Renal cortical epithelial cell (primary cell): ENCODE measurements at places on chromosomes 1 and 21. TPM values are rescaled to one million over a fixed set of nuclear protein-coding genes. Genes with fewer than 3 reads are reported as not detected.

- peak; percentile 88 for DNase-seq
These were observed 7.7 kb downstream of the C1orf226 start for GRCh38 chr1:162389021-162389818.

DNA sequence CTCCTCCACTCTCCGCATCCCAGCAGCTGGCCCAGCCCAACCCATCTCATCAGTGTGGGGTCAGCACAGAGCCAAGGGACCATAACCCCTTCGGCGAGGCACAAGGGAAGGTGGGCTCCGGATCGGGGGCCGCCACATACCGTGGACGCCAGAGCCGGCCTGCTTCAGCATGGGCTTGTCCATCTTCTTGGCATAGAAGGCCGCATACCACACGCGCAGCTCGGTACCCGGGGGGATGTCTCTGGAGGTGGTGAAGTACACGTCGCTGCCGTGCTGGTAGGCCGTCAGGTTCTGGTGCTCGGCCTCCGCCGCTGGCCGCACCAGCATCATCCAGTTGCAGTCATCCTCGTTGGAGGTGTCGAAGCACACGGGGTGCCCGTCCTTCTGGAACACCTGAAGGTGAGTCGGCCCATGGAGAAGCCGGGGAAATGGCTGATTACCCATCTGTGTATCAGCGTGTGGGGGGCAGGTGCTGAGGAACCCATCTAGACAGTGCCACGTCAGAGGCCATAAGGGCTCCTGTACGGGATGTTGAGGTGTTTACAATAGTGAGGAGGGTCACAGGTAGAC lies 24.6 kb downstream of the PRDM15 start:
- DNase-seq = no peak

GRCh38 chr1:43434256-43434655 lies 19.5 kb downstream of the HYI start:
- no peak for DNase-seq

HPCAL4 gene
- total RNA-seq = 0.17 and 4.4 TPM in 2 replicates

- no peak for DNase-seq
These were observed 33.2 kb downstream of the TRIM62 start for GRCh38 chr1:33148615-33149014.
